ENCODE measurements at places on chromosomes 12 and 14. TPM values are rescaled to one million over a fixed set of nuclear protein-coding genes. Genes with fewer than 3 reads are reported as not detected.

GRCh38 chr12:98645572-98646067 lies 530 bp downstream of the APAF1 start:
- H3K27ac ChIP-seq: peak overlapping the region; percentile 82
- no peaks in the 10 kb centered on the region for H3K27me3 ChIP-seq
- peaks cover 39% of the 10 kb centered on the region for H3K4me1 ChIP-seq
- peak; percentile 33 for DNase-seq
- peak overlapping the region; percentile 96 for H3K4me3 ChIP-seq

- H3K27ac ChIP-seq: no peak overlapping the region
- no peak overlapping the region for H3K4me3 ChIP-seq
- H3K27me3 ChIP-seq: no peaks in the 10 kb centered on the region
- DNase-seq: no peak
- H3K4me1 ChIP-seq: peaks cover 6% of the 10 kb centered on the region
Measured at GRCh38 chr14:88618476-88618875, 55.6 kb downstream of the ZC3H14 start.

- no peaks in the 10 kb centered on the region for H3K4me1 ChIP-seq
- no peak overlapping the region for H3K27ac ChIP-seq
- H3K36me3 ChIP-seq: no peaks in the 10 kb centered on the region
- no peaks in the 10 kb centered on the region for H3K27me3 ChIP-seq
Measured at GRCh38 chr12:41061192-41061591, 126.9 kb upstream of the PDZRN4 start.

- peaks cover 14% of the 10 kb centered on the region for H3K27me3 ChIP-seq
- DNase-seq: no peak
- H3K4me3 ChIP-seq: no peak overlapping the region
- H3K36me3 ChIP-seq: no peaks in the 10 kb centered on the region
- peaks cover 7% of the 10 kb centered on the region for H3K4me1 ChIP-seq
Measured at GRCh38 chr12:12323591-12323990, 26.5 kb downstream of the MANSC1 start.

DNA sequence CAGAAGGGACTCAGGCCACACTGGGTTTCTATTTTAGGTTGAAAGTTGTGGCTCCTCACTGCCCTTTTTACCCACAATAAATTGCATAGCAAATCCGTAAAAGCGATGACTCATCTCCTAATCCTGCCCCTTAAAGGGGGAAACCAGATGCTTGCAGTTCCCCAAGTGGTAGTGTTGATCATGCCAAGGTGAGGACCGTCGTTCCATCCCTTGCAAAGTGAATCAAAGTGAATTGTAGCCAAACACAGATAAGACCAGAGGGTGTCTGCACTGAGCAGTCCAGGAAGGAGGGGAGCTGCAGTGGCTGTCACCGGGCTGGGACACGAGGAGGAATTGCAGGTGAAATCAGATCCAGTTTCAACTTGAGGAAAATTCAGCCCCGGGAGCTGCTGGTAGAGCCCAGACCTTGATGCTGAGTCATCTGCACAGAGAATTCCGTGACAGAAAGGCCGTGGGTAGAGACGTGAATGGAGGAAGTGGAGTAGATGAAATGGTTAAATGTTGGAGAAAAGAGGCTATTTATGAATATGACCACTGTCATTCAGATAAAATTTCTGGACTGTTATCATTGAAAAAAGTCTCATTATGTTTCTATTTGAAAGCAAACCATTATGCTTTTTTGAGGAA lies 44.2 kb upstream of the MMP17 start:
- no peak overlapping the region for H3K27ac ChIP-seq
- DNase-seq: no peak
- no peak overlapping the region for H3K4me3 ChIP-seq

GRCh38 chr12:126337556-126338441 lies 1272.6 kb downstream of the AACS start:
- no peak for DNase-seq
- H3K27me3 ChIP-seq: no peaks in the 10 kb centered on the region
- no peaks in the 10 kb centered on the region for H3K4me1 ChIP-seq
- no peak overlapping the region for H3K27ac ChIP-seq
- H3K36me3 ChIP-seq: no peaks in the 10 kb centered on the region

DNA sequence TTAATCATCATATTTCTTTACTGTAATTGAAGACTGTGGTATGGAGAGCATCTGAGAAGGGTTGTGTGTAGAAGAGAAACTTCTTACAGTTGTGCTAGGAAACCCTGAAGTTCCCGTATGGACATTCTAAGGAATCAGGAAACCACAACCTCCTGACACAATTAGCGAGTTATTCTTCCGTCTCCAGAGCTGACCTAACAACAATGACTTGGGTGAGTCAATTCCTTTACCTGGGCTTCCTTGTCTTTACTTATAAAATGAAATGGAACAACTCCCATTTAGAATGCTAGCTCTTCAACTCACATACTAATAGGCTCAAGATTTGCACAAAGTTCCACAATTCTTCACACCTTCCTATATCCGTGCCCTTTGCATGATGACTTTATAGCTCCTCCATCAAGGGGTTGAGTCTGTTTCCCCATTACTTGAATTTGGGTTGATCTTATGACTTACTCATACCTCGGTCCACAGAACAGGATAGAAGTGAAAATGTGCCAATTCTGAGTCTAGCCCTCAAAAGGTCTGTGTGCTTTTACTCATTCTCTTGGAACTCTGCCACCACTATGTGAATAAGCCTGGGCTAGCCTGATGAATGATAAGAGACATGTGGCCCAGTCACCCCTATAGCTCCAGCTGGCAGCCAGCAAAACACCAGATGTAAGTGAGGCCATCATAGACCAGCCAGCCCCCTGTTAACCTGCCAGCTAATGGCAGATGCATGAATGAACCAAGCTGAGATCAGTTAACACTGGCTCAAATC lies 459.4 kb downstream of the ETNK1 start:
- H3K27me3 ChIP-seq: no peaks in the 10 kb centered on the region
- DNase-seq: no peak
- H3K36me3 ChIP-seq: no peaks in the 10 kb centered on the region
- no peaks in the 10 kb centered on the region for H3K4me1 ChIP-seq
- no peak overlapping the region for H3K4me3 ChIP-seq

- no peaks in the 10 kb centered on the region for H3K36me3 ChIP-seq
- no peak overlapping the region for H3K4me3 ChIP-seq
- no peak for DNase-seq
- H3K27ac ChIP-seq: no peak overlapping the region
Measured at GRCh38 chr12:55666508-55666907, 29.8 kb downstream of the OR10P1 start.

GRCh38 chr12:87704374-87704773 lies 324.8 kb downstream of the C12orf50 start:
- DNase-seq: no peak
- H3K4me1 ChIP-seq: no peaks in the 10 kb centered on the region
- no peaks in the 10 kb centered on the region for H3K36me3 ChIP-seq
- H3K27ac ChIP-seq: no peak overlapping the region

- H3K27ac ChIP-seq: no peak overlapping the region
- no peak for DNase-seq
- no peak overlapping the region for H3K4me3 ChIP-seq
- no peaks in the 10 kb centered on the region for H3K27me3 ChIP-seq
- H3K4me1 ChIP-seq: no peaks in the 10 kb centered on the region
Measured at GRCh38 chr12:127388985-127389384, 878.0 kb upstream of the TMEM132C start.

GRCh38 chr14:54554401-54554800 lies 12.5 kb upstream of the SAMD4A start:
- no peaks in the 10 kb centered on the region for H3K36me3 ChIP-seq
- no peaks in the 10 kb centered on the region for H3K4me1 ChIP-seq
- no peak overlapping the region for H3K27ac ChIP-seq
- H3K4me3 ChIP-seq: no peak overlapping the region
- H3K27me3 ChIP-seq: peaks cover 16% of the 10 kb centered on the region

DNA sequence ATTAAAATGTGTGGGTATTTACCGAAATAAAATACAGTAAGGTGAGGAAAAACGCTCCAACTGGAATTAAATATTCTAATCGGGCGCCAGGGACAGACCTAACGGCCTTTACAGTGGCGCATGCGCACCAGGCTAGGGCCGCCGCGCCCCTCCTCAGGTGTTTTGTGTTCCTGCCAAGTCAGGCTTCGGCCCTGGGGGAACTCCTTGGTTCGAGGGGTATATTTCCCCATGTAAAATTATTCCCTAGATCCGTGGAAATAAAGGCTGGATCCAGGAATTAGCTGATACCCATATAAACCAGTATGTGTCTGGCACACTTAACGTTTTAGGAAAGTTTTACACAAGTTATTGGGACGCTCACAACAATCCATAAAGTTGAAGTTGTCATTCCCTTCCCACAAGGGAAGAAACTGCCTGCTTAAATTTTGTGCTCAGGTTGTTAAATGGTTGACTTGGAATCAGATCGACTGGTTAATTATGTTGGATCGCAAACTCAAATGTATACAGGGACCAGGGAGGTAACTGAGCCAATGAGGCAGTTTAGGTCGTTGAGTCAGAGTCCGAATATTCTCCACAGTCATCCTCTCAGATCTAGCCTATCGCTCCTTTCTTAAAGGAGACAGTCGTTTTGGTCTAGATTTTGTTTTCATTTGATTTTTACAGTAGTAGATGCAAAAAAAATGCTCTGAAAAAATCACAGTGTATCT lies 621 bp upstream of the ANAPC7 start:
- H3K27me3 ChIP-seq: no peaks in the 10 kb centered on the region
- H3K4me3 ChIP-seq: peak overlapping the region; percentile 97
- peaks cover 19% of the 10 kb centered on the region for H3K36me3 ChIP-seq
- H3K27ac ChIP-seq: peak overlapping the region; percentile 99
- peaks cover 27% of the 10 kb centered on the region for H3K4me1 ChIP-seq
- peak; percentile 84 for DNase-seq

- peaks cover 20% of the 10 kb centered on the region for H3K36me3 ChIP-seq
- peaks cover 27% of the 10 kb centered on the region for H3K27me3 ChIP-seq
- peak overlapping the region; percentile 86 for H3K27ac ChIP-seq
- H3K4me1 ChIP-seq: peaks cover 28% of the 10 kb centered on the region
Measured at GRCh38 chr14:69153873-69154270, 953 bp upstream of the DCAF5 start.

DNA sequence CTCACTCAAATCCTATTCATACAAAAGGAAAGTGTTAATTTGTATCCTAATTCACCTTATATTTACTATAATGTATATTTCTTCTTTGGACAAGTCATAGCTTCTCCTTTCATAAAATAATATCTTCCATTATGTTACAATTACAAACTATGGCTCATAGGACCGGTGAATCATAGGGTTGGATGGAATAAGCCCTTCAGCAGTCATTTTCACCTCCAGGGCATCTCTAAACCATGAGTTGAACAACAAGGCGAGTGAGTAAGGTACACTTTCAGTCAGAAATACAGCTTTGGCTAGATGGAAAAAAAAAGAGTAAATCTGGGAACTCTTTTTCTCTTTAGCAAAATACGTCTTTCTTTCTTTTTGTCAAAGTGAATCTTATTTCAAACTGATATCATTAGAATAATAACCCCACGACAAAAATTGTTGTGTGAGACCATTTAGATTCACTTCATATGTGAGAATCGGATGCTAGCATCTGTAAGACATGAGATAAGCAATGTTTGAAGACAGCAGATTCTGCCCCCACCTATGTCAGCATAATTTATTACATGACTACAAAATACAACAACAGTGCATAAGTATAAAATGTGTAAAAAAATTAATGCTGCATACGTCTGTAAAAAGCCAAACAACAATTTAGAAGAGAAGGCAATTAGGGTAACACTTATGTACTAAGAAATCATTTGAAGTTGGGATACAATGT lies 184.4 kb upstream of the SLC38A2 start:
- peaks cover 4% of the 10 kb centered on the region for H3K4me1 ChIP-seq
- peaks cover 21% of the 10 kb centered on the region for H3K36me3 ChIP-seq
- H3K4me3 ChIP-seq: no peak overlapping the region

DNA sequence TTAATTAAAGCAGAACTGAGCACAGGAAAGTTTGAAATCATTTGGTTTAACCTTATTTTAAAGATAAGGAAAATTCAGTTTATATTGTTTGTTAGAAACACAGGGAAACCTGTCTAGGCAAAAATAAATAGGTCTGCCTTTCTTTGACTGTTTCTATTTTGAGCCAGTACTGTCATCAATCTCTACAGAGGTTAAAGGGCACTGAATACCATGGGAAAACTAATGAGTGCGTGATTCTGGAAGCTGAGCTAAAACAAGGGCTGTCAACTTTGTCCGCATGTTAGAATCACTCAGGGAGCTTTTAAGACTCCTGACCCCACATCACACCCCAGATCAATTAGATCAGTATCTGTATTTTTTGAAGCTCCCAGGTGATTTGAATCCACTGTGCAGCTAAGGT lies 38.8 kb downstream of the NOPCHAP1 start:
- no peak for DNase-seq
- no peak overlapping the region for H3K4me3 ChIP-seq
- H3K27ac ChIP-seq: no peak overlapping the region
- H3K27me3 ChIP-seq: no peaks in the 10 kb centered on the region
- no peaks in the 10 kb centered on the region for H3K4me1 ChIP-seq

DNA sequence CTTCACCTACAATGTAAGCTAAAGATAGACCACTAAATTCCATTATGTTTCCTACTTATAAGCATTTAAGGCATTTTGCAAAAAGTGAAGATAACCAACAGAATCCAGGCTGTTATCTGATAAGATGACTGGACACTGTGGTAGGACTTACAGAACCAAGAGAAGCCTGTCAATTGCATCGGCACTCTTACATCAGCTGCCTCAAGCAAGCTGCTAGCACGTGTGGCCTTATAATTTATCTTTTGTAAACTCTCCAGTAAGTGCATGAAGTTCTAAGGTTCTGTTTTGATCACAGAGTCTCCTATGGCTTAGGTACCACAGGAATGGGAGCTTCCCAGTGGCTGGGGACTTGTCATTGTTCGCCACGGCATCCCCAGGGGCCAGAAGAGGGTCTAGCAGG lies 88.7 kb downstream of the TRAFD1 start:
- H3K4me3 ChIP-seq: no peak overlapping the region
- no peak overlapping the region for H3K27ac ChIP-seq
- H3K27me3 ChIP-seq: no peaks in the 10 kb centered on the region
- H3K4me1 ChIP-seq: no peaks in the 10 kb centered on the region
- peaks cover 26% of the 10 kb centered on the region for H3K36me3 ChIP-seq

DNA sequence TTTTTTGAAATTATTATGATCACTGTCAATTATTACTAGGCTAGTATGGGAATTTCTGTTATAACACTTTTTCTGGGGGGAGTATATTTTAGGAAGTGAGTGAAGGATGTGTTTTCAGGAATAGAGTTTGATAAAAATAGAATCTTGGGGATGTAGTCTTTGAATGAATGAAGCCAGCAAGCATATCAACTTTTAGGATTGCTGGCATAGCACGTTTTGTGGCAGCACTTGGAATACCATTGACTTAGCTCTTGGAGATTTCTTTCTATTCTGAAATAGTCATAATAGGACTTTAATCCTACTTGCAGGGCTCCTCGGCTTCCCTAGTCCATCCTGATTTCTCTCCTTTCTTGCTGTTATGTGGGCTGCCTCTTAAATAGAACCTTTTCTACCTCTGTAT lies 141.6 kb downstream of the DACT1 start:
- H3K4me3 ChIP-seq: no peak overlapping the region
- no peaks in the 10 kb centered on the region for H3K4me1 ChIP-seq
- H3K36me3 ChIP-seq: no peaks in the 10 kb centered on the region

- peak; percentile 32 for DNase-seq
- peak overlapping the region; percentile 89 for H3K4me3 ChIP-seq
- peak overlapping the region; percentile 86 for H3K27ac ChIP-seq
- peaks cover 47% of the 10 kb centered on the region for H3K4me1 ChIP-seq
- peaks cover 2% of the 10 kb centered on the region for H3K27me3 ChIP-seq
- H3K36me3 ChIP-seq: peaks cover 14% of the 10 kb centered on the region
Measured at GRCh38 chr12:121295746-121296617, 527 bp downstream of the CAMKK2 start.

- H3K4me3 ChIP-seq: no peak overlapping the region
- H3K27ac ChIP-seq: no peak overlapping the region
- H3K4me1 ChIP-seq: peaks cover 9% of the 10 kb centered on the region
- no peak for DNase-seq
Measured at GRCh38 chr12:104152685-104153241, 14.8 kb upstream of the NFYB start.

RASSF9 gene
- total RNA-seq: not detected

GPR132 gene
- 40.4 TPM for total RNA-seq

RD3L gene
- not detected for total RNA-seq

CPNE6 gene
- total RNA-seq: 0.10 TPM

ESRRB gene
- 0.05 TPM for total RNA-seq

CD163L1 gene
- total RNA-seq: not detected

ARMH4 gene
- total RNA-seq: not detected

C1S gene
- 0.50 TPM for total RNA-seq
